COLO829 (cell line): ENCODE measurements at places on chromosomes 1 and 21.

DNA sequence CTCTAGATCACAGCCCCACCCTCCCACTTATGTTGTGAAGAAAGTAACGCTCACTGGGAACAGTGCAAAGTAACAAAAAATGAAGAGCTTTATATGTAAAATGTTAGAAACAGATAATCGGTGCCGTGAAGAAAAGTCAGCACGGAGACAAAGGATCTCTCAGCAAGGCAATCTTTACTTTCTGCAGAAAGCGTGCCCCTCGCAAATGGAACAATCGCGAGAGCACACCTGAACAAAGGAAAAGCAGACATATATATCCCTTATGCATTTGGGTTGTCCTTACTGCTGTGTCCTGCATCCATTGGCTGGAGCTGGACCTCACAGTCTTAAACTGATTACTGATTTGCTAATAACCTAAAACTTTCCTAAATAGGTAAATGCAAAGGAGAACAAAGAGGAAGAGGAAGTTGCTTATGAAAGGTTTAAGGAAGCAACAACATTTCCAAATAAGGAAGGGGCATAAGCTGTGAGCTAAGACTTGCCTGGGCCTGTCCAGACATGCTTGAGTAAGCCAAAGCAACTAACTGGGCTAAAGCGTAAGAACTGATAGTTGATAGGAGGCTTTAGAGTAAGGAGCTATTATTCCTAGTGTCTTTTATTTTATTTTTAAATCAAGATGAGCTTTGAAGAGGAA, 89.7 kb downstream of the GTF2B start:
- DNase-seq = no peak

DNA sequence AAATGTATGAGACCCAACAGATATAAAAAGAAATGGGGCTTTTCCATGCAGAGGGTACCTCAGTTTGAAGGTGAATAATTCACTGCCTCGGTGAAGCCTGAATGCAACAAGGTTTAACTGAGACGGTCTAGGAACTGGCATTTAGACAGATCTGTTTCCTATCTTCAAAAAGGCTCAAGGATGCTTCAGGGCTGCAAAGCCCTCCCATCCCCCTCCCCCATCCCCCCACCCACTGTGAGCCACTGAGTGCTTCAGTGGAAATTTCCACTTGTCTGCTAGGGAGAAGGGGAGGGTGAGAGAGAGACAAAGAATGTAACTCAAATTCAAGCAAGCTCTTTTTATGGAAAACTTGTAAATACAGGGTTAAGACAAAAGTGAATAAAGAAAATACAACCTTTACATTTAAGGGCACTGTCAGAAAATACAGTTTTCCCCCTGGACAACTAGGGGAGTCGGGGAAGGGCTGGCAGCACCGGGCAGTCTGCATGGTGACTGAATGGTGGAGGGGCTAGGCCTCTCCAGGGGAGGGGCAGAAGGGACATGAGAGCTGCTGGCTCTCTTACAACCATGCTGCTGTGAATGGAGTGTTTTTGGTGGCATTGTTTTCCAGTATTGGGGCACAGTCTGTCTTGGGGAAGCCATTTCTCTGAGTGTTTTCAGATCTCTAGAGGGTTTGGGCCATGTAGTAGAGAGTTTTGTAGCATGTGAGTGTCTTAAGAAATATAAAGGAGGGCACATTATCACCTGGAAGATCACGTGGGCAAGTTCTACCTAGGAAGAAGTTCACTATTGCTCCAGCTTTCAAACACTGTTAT, 56.7 kb downstream of the MRPS6 start:
- DNase-seq = no peak

DNA sequence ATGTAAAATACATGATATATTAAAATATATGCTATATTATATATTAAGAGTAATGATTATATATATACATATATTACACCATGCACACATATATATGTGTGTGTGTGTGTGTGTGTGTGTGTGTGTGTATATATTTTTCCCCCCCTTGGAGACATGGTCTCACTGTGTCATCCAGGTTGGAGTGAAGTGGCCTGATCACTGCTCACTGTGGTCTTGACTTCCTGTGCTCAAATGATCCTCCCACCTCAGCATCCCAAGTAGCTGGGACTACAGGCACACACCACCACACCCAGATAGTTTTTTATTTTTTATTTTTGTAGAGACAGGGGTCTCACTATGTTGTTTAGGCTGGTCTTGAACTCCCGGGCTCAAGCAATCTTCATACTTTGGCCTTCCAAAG, 54.4 kb upstream of the RBM34 start:
- DNase-seq = no peak

GRCh38 chr1:245418077-245418476, 263.3 kb downstream of the KIF26B start:
- DNase-seq = no peak

GRCh38 chr1:224114787-224115175, 870 bp downstream of the FBXO28 start:
- no peak for DNase-seq

DNA sequence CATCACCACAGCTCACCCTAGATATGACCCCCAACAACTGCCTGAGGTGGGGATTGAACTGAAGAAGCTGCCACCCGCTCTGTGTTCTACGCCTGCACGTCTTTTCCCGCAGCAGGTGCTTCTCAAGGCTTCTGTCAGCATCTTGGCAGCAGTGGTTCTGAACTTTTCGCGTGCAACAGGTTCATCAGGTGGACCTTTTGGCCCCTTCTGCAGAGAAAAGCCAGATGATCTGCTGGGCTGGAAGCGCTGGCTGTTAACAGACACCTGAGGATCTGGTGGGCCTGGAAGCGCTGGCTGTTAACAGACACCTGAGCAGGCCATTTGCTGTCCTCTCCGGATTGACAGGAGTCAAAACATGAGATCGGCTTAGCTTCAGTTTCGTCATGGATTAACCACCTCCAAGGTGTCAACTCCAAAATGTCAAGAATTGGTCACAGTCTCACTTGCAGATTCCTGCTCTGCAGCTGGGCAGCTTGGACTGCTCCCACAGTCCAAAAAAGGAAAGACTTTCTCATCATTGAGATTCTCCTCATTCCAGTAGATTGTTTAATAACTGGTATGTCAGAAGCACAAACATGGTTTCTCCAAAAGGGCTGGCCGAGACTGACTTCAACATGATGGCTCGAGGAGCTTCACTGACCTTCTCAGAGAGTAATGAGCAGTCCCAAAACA, 4.7 kb downstream of the C1orf174 start:
- no peak for DNase-seq

DNA sequence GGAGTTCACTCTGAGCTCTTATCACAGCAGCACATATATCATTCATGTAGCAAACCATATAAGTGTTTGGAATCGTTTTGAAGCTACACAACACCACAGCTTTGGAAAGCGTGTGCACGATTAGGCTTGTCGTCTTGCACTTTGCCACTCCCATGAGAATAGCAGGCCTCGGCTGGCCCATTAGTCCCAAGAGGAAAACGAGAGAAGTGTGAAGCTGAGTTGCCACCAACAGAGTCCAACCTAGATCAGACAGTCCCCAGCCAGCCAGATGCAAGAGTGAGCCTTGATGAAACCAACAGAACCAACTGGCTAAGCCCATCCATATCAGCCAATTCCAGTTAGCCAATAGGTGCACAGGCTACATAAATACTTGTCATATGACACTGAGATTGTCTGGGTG, 238.4 kb downstream of the C1orf94 start:
- no peak for DNase-seq

- no peak for DNase-seq
Observed at GRCh38 chr21:41769111-41769510, 2.3 kb upstream of the RIPK4 start.

DNA sequence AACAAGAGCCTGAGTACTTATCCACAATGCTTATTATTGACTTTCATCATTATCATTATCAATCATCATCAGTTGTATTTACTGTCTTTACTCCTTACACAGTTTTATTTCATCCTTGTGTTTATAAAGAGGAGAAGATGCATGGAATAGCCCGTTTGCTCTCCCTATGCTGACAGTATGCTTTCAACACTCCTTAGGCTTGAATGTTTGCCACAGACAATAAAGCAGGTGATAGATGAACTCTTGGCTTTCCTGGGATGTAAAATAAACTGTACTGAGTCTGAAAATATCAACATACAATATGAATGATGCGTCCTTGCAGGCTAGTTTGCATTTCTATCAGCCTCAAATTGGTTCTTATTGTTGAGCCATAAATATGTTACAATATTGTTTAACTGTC, 891.8 kb upstream of the NCAM2 start:
- no peak for DNase-seq

GRCh38 chr1:229065613-229066012, 205.3 kb upstream of the RAB4A start:
- DNase-seq = no peak
